Germinal center (tissue), 1 donor: ENCODE measurements at places on chromosomes 2 and 18.

- no peak for DNase-seq
These were observed at the start of gene GALNT1 for GRCh38 chr18:35581546-35581897. TSS of gene GALNT1 (plus strand) at chr18:35581740. CDS start at chr18:35654663, 72,923 bp downstream.

DNA sequence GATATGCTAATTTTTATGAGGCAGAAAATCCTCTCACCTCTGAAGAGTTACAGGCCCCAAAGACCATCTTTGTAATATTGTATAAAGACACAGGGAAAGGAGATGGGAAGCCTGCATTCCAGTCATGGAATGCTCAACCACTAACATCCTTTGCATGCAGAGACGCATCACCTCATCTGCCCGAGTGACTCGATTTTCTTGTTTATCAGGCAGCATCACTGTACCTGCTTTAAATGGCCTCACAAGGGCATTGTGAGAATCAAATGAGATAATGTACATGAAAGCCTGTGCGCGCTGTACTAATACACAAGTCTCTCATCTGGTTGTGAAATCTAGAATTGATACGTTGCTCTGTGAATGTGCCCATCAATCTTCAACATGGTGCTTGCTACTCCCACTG is 10.2 kb upstream of the TMEM247 start:
- no peak for DNase-seq

- DNase-seq: no peak
These were observed 102.2 kb upstream of the RND3 start for GRCh38 chr2:150589681-150590080.

DNA sequence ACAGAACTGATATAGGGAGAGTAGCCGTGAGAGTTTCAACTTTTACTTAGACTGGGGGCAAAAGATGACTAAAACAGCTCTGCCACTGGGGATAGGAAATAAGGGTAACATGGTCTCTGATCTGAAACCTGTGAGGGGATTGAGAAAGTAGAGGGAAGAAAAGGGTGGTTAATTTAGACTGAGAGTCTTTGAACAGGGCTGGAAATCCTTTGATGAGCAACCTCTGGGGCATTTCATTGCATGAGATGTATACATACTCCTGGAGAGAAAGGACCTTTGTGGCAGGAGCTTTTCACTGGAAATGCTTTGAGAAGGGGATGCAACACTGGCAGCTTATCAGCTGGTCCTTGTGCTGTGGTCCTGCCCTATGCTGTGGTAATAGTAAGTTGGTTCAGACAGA is 9.4 kb downstream of the GALNT1 start:
- DNase-seq: no peak

GRCh38 chr2:180699657-180700361 is 280.6 kb upstream of the UBE2E3 start:
- DNase-seq: no peak

- no peak for DNase-seq
These were observed 1.2 kb downstream of the ERMN start for GRCh38 chr2:157324331-157324843.

DNA sequence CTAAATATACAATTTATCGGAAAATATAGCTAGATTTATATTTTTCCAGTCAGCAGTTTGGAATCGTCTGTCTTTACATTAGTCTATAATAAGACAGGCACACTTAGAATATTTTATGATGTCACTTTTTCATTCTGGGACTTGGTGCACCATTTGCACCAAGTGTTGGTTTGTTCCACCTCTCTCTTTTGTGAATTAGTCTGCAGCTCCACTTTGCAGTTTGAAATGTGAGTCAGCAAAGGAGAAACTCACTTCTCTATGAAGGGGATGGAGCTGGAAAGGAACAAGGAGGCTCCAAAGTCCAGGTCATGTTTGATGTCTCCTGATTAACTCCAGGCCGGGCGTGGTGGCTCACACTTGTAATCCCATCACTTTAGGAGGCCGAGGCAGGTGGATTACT is 63.8 kb upstream of the RTN4 start:
- DNase-seq: no peak

DNA sequence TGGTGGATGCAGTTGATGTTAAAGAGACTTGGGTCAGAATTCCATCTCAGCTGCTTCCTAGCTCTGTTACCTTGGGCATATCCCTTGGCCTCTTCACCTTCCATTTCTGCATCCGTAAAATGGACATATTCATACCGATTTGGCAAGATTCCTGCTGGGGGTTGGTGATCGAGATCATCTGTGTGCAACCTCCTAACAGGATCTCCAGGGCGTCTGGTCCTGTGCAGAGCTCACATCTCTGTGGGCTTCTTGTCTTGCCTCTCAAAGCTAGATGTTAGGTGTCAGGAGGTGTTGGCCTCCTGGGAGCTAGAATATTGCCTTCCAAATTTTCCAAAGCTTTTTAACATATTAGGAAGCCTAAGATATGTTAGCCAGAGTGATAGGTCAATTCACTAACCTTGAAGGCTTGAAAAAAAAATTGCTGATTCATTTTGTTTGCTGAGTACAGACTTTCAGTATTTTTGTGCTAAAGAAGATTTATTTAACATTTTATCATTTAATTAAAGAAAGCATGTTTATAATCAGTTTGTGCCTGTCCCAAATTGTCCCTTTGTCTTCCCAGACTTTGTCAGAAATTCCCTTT is 69.7 kb upstream of the ZNF516 start:
- no peak for DNase-seq

- DNase-seq: no peak
These were observed 133.8 kb downstream of the NAPG start for GRCh38 chr18:10659594-10659993.

- no peak for DNase-seq
These were observed 27.2 kb downstream of the SIGLEC15 start for GRCh38 chr18:45852631-45853030.

- DNase-seq: no peak
These were observed 229.8 kb downstream of the VAPA start for GRCh38 chr18:10143596-10143995.

DNA sequence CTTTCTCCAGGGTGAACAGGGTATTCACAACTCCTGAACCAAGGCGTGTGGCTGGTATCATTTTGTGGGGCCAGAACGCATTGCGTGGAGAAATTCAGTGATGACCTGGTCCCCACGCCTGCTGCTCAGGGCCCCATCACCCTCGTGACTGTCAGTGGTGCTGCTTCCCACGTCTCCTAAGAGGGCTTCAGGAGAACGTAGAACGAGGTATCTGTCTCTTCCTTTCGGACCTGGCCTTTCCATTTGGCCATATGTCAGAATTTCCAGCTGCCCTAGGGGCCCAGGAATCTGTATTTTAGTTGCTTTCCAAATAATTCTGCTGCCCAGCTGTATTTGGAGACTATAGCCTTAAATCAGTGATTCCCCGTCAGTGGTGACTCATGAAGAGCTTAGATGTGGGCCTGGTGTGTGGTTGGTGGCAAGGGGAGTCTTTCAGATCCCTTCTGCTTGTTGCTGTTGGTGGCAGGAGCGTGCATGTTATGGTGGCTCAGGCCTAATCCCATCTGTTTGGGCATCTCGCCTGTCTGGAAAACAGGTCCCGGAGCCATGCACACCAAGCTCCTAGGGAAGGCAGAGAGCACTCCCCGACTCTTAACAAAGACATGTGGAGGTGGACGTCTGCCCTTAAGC is 56.4 kb downstream of the NPAS2 start:
- no peak for DNase-seq

DNA sequence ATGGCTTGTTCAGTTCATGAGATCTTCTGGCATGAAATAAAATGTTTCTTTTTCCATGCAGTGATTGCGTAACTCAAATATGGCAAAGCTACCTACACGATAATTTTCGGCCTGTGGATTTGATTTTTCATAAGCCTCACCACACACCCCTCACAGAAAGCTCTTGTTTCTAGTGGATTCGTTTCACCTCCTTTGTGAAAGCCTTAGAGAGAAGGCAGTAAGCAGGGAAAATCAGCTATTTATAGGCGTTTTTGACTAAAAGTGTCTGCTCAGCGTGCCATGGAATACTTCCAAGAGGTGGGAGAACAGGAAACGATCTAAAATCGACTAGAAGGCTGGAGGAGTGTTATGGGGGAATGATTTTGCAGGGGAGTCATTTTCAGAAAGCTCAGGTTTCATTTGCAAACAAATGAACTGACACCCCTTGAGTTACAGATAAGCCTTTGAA is 417.9 kb downstream of the TGIF1 start:
- DNase-seq: no peak

- no peak for DNase-seq
These were observed 1.4 kb downstream of the CNTNAP5 start for GRCh38 chr2:124026503-124026902.

DNA sequence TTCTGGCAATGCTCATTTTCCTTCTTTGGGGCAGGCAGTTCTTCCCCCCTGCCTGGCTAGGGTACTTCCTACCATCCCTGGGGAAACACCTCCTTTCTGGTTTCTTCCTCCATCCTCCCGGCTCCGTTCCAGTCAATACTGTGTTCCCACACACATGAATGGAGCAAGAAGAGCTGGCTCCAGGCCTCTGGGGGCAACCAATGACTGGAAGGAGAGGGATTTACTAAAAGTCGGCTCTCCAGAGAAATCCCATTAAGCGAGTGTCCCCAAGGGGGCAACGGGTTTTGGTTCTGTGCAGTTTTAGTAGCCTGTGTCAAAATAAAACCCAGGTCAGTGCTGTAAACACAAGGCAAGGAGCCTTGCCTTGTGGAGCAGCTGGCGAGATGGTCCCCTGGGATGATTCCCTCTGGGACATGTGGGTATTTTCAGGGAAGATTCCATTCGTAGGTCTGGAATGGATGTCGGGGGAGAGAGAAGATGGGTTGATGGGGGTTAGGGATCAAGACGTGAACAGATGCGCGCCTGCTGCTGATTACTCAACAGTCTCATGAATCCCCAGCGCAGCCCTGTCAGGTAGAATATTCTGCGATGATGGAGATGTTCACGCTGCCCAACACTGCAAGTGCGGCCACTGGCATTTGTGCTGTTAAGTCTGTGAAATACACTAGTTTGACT is 32.0 kb downstream of the EMILIN2 start:
- DNase-seq: no peak

- no peak for DNase-seq
These were observed 101.1 kb downstream of the B3GNT2 start for GRCh38 chr2:62296832-62297623.

- DNase-seq: no peak
These were observed at the start of gene SERPINB2 for GRCh38 chr18:63887424-63887823. TSS of gene SERPINB2 (plus strand) at chr18:63887705. CDS start at chr18:63891445, 3,740 bp downstream.

GRCh38 chr2:179995741-179996515 is 11.2 kb downstream of the CWC22 start:
- no peak for DNase-seq

GRCh38 chr2:59744436-59744835 is 809.0 kb downstream of the BCL11A start:
- no peak for DNase-seq

DNA sequence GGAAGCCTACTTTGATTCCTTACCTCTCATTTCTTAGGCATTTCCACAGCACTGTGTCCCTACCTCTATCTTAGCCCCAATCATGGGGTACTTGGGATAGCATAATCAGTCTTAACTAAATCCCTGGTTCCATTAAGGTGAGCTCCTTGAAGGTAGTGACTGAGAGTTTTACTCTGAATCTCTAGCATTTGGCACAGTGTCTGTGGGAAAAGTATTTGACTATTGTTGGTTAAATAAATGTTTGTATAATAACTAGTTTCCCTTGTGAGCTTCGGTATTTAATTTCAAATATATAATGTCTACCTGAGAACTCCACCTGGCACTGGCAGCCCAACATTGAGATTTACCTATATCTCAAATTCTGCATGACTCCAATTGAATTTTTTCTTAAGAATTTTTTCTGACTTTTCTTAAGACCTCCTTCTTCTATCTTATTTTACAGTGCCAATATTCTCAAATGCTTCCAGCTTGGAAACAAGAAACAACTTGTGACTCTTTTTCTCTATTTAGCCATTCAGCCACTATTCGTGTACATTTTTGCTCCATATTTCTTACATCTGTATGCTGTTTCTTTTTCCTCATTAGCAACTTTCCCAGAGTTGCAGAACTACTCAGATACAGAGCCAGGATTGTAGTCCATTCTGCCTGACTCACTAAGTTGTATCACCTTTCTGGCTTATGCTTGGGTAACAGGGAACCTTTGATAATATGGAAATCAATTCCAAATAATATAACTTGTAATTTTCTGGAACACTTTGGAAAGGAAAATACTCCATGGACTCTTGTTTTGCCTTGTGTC is 214.0 kb upstream of the NT5C1B start:
- no peak for DNase-seq

GRCh38 chr2:31384771-31385276 is 29.7 kb downstream of the XDH start:
- DNase-seq: no peak

- no peak for DNase-seq
These were observed 11.2 kb upstream of the EN1 start for GRCh38 chr2:118858485-118859156.

DNA sequence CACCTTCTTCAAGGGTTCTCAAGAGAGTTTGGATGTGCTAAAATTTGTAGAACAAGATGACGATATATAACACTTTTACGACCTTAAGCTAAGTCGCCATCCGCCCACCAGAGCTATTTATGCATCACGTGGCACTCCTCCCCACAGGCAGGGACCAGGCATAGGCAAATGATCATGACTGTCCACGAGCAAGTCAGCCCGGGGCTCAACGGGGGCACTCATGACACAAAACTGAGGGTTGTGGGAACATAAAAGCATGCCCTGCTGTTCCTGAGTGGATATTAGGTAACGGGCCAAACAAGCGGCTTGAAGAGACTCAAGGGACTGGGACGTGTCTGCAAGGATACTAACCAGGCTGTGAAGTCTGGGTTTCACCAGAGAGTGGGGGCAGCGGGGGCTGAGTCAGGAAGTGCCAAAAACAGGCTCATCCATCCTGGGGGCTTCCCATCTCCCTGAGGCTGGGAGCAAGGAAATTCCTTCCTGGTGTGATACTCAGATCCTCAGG is 58.1 kb downstream of the FAM178B start:
- no peak for DNase-seq

DNA sequence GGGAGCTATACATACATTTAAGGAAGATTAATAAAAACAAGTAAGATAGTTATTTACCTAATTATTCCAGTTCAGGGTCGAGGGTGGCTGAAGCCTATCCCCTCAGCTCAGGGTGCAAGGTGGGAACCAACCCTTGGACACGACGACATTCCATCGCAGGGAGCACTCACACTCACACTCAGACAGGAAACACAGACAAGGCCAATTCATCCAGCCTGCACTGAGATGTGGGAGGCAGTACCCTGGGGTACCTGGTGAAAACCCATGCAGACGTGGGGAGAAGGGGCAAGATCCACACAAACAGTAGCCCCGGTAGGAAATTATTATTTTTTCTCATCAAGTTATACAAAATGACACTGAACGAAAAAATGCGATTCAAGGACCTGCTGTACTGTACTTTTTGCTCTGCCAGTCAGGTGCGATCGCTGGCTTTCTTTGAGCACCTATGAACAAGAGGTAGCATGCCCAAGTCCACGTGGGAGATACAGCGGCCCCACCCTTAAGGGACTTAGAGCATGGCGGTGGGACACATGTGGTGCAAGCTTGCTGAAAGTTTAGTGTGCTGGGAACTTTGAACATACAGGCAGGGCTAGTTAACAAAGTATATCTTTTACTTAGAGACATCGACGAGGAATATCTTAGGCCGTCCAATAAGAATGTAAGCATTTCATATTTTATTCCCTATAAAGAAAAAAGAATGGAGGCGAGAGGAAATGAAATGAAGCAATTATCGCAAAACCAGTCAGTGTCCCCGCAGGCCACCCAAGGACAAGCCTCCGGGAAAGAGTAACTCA is 624 bp downstream of the METTL8 start:
- peak; percentile 27 for DNase-seq

- no peak for DNase-seq
These were observed 23.6 kb downstream of the SP3 start for GRCh38 chr2:173941567-173941966.
